ENCODE measurements at places on chromosomes 4 and X.

GRCh38 chr4:163565226-163566135, 71.0 kb downstream of the TMA16 start:
- DNase-seq: no peak

DNA sequence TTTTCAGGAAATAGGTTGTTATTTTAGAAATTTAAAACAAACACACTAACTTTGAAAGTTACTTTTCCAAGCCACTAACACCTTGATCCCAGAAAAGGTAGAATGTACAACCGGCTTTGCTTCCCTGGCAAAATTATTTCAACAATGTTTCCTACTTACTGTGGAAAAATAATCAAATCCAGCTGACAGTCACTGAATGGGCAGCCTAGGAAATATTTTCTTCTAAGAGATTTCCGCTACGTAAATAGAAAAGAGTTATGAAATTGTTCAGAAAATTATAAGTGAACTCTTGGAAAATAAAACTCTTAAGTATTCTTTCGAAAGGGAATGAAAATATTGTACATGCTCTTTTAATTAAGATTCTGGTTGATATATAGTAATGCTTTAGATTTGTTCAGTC, 195.7 kb downstream of the GASK1B start:
- no peak for DNase-seq

- DNase-seq: no peak
These were observed 10.2 kb upstream of the GLOD5 start for GRCh38 chrX:48751343-48751742.

DNA sequence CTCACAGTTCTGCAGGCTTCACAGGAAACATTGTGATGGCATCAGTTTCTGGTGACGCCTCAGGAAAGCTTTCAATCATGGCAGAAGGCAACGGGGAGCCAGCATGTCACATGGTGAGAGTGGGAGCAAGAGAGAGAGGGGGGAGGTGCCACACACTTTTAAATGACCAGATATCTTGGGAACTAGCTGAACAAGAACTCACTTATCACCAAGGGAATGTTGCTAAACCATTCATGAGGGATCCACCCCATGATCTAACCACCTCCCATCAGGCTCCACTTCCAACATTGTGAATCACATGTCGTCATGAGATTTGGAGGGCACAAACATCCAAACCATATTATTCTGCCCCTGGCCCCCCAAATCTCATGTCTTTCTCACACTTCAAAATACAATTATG, 43.3 kb upstream of the GPR173 start:
- DNase-seq: no peak

DNA sequence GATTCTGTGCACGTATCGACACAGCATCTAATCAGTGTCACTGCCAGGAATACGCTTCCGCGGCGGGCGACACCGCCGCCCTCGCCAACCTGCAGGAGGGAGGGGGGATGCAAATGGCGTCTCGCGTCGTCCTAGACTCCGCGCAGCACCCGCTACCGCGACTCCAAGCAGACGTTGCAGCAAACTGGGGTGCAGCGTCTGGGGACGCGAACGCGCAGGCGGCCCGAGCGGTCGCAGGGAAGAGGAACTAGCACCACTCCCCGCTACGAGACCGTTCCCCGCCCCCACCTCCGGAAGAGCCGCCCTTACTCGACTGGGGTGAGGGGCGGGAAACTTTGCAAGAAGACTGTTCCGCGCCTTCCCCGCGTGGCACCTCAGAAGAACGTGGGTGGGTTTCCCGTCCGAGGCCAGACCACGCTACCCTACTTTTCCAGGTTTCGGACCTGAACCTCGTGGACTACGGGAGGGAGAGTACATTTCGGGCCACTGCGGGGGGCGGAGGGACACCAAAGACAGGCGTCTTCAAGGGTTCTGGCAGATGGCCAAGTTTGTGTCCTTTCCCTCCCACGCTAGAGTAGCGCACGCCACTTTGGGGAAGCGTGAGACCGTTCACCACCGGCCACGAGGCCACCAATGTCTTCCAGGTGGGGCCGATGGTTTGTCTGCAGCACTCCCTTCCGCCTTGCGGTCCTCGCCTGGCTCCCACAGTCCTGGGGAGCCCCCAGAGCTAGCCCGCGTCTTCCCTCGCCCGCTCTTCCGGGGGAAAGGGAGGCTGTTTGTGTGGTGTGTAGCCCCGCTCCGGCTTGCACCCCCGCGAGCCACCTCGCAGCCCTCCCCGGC, 78.0 kb upstream of the BCOR start:
- peak; percentile 69 for DNase-seq

GRCh38 chrX:49695276-49696180, at the start of gene PAGE1:
TSS of gene PAGE1 (minus strand) at chrX:49695984. CDS start at chrX:49694770, 1,214 bp downstream.
- DNase-seq: no peak

DNA sequence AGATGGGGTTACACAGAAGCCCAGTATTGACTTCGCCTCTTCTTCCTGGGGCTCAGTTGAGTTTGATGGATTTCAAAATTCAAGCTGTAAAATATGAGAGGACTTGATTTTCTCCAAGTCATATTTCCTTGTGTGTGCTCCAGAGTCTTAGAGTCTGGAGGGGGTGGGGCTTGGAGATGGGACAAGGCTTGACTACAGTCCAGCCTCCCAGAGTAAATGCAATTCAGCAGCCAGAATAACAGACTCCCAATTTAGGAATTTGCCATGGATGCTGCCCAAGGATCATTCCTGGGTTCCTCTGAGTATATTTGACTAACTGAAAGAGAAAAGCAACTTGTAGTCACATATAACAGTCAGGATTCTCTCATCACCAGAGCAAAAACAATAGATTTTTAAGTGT, 53.7 kb upstream of the RBPJ start:
- DNase-seq: no peak

GRCh38 chr4:52059372-52059771, 8.3 kb downstream of the SPATA18 start:
- no peak for DNase-seq

- DNase-seq: no peak
These were observed 61.3 kb upstream of the NFKB1 start for GRCh38 chr4:102439812-102440211.

DNA sequence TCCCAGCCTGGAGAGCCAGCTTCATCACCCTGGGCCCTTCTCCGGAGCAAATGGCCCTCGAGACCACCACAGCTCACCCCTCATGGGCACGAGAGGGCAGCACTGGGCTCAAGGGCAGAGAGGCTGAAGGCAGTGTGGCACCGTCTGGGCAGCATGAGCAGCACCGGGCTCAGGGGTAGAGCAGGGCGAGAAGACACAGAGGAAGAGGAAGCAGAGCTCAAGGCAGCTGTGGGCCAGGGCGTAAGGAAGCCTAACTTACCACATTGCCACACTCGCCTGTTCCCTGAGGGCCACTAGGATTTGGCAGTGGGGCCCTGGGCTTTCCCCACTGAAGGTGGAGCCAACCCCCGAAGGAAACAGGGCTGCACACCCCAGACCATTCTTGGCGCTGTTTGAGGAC, 15.5 kb downstream of the ZNF185 start:
- DNase-seq: no peak

DNA sequence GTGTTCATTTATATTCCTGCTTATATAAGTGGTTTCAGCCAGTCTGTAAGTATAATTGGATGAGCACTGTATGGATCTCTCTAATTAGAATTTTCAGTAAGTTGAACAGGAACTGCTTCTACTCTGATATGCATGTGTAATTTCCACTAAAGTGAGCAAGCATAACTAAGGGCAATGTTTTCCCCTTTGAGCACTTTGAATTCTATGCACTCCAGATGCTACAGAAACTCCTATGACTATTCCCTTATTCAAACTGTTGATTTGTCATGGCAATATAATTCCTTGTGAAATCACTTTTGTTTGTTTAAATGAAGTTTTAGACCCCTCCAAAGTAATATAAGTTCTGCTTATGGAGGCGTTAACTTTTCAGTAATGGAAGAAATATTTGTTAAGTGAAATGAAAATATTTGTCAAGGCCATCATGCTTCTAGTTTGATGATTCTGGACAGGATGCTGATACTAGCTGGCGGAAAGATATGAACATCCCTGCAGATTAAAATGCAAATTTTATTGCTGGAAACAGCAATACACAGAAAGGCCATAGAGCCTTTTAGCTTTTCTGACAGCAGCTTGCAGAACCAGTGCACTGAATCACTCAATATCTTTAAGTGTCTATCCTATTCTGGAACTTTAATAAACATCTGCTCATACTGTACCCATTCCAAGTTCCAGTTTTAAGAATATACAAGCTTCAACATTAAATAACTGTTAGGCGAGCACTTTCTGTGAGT, 1460.8 kb downstream of the RAPGEF2 start:
- DNase-seq: no peak

GRCh38 chrX:107691024-107691448, 62.7 kb downstream of the PRPS1 start:
- no peak for DNase-seq

- DNase-seq: no peak
These were observed 2.3 kb upstream of the UVSSA start for GRCh38 chr4:1344696-1345095.

DNA sequence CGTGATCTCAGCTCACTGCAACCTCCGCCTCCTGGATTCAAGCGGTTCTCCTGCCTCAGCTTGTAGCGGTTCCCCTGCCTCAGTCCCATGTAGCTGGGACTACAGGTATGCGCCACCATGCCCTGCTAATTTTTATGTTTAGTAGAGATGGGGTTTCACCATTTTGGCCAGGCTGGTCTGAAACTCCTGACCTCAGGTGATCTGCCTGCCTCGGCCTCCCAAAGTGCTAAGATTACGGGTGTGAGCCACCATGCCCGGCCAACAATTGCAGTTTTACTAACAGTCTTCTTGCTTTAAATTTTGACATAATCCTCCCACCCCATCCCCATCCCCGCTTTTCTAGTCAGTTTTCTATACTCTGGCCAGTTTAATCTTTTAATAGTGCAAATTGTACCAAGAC, 112.0 kb downstream of the CFAP299 start:
- no peak for DNase-seq

- no peak for DNase-seq
These were observed 4.1 kb downstream of the ENPEP start for GRCh38 chr4:110480031-110480549.

GRCh38 chr4:117941611-117942010, 92.7 kb upstream of the NDST3 start:
- DNase-seq: no peak

- no peak for DNase-seq
These were observed 1416.1 kb downstream of the PCDH7 start for GRCh38 chr4:32136081-32136787.

- DNase-seq: no peak
These were observed 171.3 kb upstream of the LCORL start for GRCh38 chr4:18192901-18193300.

- no peak for DNase-seq
These were observed 323.2 kb downstream of the ARHGAP24 start for GRCh38 chr4:85798012-85798770.

DNA sequence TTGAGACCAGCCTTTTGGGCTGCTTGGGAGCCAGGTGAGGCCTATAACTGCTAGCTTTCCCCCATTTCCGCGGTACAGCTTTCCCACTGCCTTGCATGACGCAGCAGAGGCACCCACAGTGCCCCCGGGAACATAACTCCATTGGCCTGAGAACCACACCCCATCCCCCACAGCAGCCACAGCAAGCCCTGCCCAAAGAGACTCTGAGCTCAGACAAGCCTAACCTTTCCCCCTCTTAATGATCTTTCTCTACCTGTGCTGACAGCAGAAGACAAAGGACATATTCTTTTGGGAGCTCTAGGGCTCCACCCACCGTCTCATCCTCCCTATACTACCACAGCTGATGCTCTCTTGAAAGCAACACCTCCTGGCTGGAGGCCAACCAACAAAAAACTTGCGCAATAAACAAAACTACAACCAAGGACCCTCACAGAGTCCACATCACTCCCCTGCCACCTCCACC, 114.8 kb downstream of the FANCB start:
- DNase-seq: no peak

DNA sequence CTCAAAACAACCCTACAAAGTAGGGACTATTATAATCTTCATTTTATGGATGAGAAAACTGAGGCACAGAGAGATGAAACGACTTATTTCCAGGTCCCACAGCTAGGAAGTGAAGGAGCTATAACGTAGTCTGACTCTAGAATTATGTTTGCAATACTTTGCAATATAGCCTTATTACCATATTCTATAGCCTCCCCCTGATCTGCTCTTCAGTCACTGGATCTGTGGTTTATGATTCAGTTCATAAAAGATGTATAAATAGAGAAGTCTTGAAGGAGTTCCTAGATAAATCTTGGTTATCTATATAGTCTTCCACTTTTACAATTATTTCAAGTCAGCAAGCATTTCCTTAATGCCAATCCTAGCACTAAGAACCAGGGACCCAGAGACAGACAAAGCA, 57.5 kb downstream of the OPHN1 start:
- DNase-seq: no peak

- DNase-seq: no peak
These were observed 239.0 kb upstream of the GIMD1 start for GRCh38 chr4:106607558-106607957.

DNA sequence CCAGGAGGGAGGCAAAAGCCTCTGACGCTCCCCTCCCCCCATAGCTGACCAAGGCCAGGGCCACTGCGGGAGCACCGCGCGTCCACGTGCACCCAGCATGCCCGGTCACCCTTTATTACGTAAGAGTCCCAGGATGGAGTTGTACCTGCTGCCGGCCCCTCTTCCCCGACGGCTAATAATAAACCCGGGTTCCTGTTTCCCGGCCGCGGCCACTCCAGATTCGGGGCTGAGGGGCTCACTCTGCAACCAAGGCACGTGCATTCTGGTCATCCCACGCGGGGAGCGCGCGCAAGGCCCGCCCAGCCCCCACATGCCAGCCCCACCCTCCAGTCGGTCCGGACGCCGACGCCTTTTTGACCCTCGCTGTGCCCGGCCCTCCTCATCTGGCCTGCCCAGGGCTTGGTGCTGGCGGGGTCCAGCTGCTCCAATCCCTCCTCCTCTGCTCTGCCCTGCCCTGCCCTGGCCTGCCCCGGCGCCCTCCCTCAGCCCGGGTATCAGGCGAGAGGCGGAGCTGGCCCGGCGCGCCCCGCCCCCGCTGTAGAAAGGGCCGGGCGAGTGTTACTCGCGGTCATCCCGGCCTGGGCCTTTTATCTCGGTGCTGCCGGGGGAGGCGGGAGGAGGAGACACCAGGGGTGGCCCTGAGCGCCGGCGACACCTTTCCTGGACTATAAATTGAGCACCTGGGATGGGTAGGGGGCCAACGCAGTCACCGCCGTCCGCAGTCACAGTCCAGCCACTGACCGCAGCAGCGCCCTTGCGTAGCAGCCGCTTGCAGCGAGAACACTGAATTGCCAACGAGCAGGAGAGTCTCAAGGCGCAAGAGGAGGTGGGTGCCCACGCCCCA, 2.6 kb downstream of the MID1IP1 start:
- DNase-seq: no peak

DNA sequence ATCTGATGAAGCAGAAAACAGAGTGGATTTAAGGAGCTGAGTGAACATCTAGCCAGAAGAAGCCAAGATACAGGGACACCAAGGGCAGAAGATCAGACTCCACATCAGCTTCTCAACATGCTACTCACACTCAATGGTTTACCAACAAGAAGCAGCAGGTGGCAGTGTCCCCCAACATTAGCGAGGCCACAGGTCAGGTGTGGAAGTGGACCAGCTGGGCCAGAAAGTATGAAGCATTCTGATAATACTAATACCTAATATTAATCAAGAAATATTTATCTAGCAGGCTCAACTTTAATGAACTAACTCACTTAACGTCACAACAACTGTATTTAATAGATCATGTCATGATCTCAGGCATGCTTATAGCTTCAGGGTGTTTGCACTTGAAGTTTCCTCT, 73.4 kb upstream of the TTC29 start:
- DNase-seq: peak; percentile 8
